ENCODE measurements at places on chromosomes 16 and 17.

DNA sequence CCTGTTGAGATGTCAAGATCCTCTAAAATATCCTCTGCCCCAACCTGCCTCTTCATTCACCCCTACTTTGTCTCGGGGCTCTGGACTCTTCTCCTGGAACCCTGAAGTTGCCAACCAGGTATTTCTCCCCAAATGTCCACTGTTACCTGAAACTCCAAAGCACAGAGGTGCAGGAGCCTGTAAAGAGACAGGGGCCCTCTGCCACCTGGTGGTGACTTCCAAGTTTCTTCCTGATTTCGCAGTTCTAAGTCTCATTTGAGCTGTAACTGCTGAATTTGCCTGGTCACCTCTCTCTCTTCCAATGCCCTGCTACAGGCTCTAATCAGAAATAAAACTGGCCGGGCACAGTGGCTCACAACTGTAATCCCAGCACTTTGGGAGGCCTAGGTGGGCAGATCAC, 77.1 kb upstream of the RCVRN start:
- DNase-seq: no peak

- no peak for DNase-seq
Observed at GRCh38 chr17:20142268-20142667, 133.1 kb downstream of the SPECC1 start.

- no peak for DNase-seq
Observed at GRCh38 chr17:4144422-4144747, 1.4 kb downstream of the CYB5D2 start.

DNA sequence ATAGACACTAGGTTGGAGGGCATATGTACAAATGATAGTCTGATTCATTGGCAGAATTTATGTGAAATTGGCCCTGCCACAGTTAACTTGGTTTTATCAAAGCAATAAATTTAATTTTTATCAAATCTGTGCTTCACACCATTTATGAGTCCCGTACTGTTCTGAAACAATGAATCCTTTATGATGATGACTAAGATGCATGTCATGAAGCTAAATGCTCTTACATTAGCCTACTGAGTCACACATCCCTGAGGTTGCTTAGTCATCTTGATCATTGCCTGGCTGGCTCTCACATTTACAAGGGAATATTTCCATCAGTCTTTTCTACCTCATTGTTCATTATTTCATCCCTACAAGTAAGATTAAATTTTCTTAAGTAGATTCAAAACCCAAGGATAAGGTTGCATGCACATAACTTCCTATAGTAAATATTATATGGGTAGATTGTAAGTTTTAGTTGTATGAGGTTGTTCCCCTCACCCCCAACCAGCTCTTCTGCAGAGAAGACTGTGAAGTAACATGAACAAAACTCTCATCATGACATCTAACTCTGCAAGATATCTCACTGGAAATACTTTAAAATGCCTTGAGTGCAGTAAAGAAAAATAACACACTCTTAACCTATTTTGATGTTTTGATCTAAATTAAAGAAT, 170.7 kb downstream of the CYB561 start:
- DNase-seq: no peak

GRCh38 chr16:3789375-3790099, 72.2 kb upstream of the TRAP1 start:
- no peak for DNase-seq

GRCh38 chr16:81863630-81864352, 84.7 kb downstream of the PLCG2 start:
- DNase-seq: no peak

DNA sequence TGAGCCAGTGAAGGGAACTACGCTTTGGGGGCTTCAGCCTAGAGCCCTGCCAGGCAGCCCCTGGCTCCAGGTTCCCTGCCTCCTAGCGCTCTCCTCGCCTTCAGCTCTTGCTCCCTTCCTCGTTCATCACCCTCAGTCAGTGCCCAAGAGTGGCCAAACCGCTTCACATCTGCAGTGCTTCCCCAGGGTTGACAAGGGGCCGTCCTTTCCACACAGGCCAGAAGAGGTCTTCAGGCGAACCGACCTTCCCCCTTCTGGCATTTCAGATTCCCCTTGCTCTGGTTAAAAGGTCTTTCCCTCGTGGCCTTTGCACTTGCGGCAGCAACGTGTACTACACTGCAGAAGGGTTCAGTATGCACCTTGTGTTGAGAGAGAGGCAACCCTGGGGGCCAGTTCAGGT, 4.1 kb downstream of the RASD1 start:
- no peak for DNase-seq

- no peak for DNase-seq
Observed at GRCh38 chr17:74424657-74425056, 7.2 kb upstream of the GPRC5C start.

DNA sequence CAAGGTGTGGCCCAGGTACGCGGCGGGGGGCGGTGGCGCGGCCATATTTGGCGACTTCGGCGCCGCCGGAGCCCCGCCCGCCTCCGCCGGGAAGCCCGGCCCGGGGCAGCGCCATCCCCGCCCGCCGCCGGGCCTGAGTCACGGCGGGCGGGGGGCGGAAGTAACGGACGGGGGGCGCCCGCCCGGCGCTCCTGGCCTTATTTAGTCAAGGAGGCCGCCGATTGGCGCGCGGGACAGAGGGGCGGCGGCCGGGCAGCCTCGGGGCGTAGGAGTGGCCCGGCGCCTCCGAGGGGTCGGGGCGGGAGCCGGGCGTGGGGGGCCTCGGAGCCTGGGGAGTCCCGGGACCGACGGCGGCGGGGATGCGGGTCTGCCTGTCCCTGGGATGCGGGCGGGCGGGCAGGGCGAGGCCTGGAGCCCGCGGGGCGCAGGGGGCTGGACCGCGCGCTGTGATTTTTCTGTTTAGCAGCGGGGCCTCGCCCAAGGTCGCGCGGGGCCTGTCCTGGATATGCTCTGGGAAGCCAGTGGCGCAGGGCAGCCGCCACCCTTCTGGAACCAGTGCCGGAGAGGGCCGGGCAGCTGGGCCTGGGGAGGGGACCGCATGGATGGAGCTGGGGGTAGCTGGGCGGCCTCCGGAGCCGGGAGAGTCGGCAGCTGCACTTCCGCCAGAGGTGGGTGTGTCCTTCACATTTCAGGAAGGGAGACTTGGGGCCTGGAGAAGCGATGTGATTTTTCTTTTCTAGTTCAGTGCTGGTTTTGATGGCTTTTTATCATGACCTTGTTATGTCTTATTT, 2.3 kb upstream of the ACTG1 start:
- DNase-seq: peak; percentile 64

GRCh38 chr16:12447556-12447955, 356.1 kb downstream of the CPPED1 start:
- DNase-seq: no peak

DNA sequence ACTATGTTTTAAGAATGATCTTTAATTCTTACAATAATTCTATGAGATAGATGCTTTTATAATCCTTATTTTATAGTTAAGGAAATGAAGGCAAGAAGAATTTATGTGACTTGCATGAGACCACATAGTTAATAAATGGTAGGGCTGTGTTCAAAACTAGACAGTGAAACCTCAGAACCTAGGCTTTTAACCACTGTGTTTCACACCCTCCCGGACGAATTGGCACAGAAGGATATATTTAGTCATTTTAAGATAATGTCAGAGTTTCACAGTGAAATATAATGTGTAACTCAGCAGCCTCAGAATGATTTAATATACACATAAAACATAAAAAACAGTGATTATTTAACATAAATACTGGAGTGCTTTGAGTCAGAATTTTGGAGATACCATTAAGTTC, 57.0 kb downstream of the NSRP1 start:
- no peak for DNase-seq

DNA sequence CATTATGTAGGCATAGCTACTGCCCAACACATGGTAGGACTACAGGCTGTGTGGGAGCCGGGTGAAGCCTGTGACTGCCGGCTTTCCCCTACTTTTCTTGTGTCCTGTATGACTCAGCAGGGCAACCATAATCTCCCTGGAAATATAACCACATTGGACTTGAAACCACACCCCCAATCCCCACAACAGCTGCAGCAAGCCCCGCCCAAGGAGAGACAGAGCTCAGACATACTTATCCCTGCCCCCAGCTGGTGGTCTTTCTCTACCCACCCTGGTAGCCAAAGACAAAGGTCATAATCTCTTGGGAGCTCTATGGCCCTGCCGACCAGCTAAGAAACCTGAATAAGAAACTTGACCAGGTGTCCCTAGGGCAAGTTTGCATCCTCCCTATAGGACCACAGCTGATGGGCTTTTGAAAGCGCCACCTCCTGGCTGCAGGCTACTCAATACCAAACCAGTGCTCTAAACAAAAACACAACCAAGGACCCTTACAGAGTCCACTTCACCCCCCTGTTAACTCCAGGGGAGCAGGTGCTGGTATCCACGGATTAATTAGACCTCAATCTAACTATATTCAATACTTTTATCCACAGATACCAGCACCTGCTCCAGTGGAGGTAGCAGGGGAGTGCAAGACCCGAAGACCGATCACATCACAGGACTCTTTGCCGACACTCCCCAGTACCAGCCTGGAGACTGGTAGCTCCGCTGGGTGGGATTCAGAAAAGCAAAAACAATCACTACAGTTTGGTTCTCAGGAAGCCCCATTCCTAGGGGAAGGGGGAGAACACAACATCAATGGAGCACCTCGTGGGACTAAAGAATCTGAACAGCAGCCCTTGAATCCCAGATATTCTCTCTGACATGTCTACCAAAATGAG, 91.2 kb downstream of the IRX5 start:
- DNase-seq: no peak

GRCh38 chr17:41496803-41497484, 7.2 kb upstream of the KRT36 start:
- peak; percentile 61 for DNase-seq

- DNase-seq: no peak
Observed at GRCh38 chr16:529012-529575, 1.6 kb downstream of the CAPN15 start.

- no peak for DNase-seq
Observed at GRCh38 chr17:76972046-76972641, 103.9 kb downstream of the MGAT5B start.

- DNase-seq: no peak
Observed at GRCh38 chr16:28837672-28838557, 8.2 kb downstream of the TUFM start.

DNA sequence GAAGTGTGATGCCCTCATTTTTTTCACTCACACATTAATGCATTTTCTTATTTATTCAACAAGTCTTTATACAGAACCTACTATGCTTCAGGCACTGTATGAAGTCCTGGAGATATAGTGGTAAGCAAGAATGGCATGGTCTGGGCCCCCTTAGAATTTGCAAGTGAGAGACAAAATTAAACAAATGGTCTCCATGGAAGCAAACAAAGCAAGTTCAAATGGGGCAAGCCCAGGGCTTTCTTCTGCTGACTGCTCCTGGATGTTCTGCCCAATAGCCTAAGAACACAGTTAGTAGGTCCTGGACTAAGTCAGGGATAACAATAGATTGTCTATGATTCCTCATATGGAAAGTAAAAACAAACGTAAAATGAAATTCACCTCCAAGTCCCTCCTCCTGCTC, 31.3 kb upstream of the DDX52 start:
- no peak for DNase-seq

- DNase-seq: no peak
Observed at GRCh38 chr16:75710344-75710743, 9.1 kb upstream of the DUXB start.

DNA sequence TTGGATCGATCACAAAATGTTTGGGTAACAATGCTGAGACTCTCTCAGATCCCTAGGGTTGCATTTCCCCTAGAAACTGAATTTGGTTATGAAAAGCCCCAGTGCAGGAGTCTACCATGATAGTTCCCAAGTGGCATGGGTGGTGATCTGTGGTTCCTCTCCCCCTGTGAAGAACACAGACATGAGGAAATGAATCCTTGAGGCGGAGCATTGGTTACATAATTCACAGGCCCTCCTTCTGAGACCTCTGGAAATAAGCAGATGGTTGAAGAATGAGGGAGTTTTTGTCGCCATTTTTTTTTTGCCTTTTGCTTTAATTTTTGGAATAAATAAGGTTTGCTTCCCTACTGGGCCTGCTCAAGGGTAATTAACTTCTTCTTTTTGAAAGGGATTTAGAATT, 597.0 kb upstream of the RBFOX1 start:
- DNase-seq: no peak

- DNase-seq: peak; percentile 77
Observed at GRCh38 chr17:42183741-42184711, 1.2 kb downstream of the HCRT start.

DNA sequence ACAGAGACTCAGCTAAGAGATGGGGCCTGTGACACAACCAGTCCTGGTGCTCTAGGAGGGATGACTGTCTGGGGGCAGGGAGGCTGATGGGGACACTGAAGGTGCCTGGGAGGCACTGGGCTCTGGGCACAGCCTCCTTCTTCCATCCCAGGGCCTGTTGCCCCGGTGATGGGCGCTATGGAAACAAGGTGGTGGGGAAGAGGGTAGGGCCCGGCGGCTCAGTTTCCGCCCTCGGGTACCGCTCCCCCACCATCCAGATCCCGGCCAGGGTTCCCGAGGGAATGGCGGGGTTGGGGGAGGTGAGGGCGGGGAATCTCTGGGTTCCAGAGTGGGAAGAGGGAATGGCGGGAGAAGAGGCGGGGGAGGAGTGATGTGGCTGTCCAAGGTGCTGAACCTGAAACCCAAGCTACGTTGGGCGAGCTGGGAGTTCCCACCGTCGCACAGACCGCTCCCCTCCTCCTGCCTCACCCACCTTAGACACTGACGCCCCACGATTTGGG, 981 bp downstream of the KCNH4 start:
- DNase-seq: no peak

- no peak for DNase-seq
Observed at GRCh38 chr16:3922241-3922640, 41.7 kb upstream of the CREBBP start.

DNA sequence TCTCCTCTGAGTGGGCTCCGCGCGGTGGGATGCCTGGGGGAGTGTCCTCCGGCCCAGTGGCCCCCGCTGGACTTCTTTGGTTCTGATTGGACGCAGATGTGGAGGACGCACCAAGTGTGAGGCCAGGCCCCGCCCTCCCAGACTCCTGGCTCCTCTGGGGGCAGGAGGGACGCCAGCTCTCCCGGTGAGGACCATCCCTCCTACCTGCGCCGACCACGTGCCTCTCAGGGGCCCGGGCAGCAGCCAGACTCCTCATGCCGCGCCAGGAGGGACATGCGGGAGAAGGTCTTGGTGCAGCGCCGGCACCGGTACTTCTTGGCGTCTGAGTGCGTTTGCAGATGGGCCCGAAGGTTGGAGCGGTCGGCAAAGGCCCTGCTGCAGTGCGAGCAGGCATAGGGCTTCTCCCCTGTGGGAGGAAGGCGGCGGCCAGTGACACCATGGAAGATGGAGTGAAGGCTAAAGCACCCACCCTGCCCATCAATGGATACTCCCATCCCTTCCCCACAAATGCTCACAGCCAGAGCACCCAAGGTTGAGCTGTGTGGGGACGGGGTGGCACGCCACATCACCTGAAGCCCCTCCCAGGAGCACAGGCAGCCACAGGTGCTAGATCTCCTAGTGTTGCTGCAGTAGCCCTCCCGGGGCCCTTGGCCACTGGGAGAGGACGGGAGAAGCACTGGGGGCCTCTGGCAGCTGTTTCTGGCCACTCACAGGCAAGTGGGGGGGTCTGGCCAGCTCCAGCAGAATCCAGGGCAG, 7.9 kb downstream of the SNAI3 start:
- no peak for DNase-seq

DNA sequence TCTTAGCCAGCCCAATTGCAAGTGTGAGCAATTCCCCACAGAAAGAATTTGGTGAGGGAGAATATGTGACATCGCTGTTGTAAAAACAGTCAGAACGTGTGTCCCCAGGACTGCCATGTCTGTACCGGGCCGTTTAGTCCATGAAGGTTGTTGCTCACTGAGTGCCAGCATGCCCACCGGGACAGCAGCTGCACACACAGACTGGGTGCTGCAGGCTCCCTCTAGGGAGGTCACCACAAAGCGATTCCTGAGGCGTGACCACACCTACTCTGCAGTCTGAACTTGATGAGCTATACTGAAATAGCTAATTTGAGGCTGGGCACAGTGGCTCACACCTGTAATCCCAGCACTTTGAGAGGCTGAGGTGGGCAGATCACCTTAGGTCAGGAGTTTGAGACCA, 44.1 kb upstream of the ADORA2B start:
- no peak for DNase-seq
